CD4-positive, alpha-beta T cell treated with Interleukin-4 for 1 hour (primary cell): ENCODE measurements at places on chromosomes 5 and 9.

- DNase-seq = no peak
Measured at GRCh38 chr5:35919191-35919590, 19.2 kb downstream of the CAPSL start.

DNA sequence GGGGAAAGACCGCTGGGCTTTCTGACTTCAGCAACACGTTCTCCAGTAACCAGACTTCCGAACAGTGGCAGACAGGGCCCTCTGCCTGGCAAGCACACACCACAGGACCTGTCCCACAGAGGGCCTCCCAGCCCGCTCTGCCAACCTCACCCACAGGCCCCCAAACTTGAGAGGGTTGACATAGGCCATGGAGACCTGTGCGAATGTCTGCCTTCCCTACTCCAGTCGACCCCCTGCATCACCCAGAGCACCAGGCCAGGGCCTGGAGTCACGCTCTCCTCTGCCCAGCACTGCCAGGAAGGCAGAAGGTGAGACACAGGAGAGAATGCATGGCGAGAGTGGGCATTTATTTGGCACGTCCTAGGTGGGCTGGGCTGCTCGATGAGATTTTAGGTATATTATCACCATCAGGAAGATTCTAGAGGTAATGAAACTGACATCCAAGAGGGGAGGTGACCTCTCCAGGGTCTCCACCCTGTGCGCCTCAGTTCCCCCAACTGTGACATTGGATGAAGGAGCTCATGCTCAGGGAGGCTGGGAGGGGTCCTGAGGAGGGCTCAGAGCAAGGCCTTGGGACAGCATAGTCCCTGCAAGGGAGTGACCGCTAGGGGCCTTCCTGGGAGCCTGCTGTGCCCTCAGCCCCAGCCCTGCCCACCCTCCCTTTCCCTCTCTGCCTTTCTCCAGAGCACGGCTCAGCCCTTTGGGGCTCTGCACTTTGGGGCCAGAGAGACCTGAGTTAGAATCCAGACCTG, 54.9 kb downstream of the DUSP1 start:
- no peak for DNase-seq

- DNase-seq = peak; percentile 54
Measured at GRCh38 chr5:122702524-122702875, 72.4 kb upstream of the SNX2 start.

DNA sequence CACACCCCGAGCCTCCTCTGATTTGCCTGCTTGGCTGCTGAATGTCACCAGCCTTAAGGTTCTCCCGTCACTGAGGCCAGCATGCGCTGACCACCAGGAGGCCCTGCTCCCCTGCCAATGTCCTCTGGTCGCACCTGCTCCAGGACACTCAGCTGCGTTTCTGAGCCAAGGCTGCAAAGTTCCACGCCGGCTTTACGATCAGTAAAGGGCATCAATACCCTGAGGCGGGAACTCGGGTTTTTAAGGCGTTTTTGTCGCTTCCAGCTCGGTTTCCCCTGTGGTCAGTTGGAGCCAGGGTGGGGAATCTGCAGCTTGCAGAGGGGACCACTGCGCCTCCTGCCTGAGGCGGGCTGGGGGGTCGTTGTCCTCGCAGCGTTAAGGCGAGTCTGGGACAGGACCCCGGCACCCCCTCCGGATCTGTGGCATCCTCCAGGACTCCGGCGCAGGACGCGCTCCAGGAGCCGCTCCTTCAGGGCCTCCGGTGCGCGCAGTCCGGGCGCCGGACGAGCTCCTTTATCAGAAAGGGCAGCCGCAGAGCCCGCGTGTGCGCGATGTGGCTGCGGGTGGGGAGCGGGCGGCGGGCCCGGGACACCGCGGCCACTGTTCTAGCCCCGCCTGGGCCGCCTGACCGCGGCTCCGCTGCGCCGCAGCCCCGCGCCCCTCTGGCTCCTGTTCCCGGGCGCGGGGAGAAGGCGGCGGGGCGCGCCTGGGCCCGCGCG, 24.1 kb upstream of the FLT4 start:
- DNase-seq = no peak

DNA sequence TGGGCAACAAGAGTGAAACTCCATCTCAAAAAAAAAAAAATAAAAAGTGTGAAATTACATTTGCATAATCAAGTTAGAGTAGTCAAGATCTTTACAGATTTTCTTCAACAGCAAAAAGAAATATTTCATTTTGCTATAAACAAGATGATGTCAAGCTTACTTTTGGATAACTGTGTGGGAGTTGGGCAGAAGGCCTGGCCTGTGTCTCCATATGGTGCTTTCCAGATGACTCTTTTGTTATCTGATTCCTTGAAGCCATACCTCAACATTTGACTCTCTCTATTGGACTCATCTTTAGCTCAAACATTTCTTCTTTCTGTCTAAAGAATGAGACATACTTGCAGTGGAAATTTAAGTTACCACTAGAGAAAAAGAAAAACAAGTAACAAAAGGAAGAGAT, 246.8 kb downstream of the MSX2 start:
- DNase-seq = no peak

DNA sequence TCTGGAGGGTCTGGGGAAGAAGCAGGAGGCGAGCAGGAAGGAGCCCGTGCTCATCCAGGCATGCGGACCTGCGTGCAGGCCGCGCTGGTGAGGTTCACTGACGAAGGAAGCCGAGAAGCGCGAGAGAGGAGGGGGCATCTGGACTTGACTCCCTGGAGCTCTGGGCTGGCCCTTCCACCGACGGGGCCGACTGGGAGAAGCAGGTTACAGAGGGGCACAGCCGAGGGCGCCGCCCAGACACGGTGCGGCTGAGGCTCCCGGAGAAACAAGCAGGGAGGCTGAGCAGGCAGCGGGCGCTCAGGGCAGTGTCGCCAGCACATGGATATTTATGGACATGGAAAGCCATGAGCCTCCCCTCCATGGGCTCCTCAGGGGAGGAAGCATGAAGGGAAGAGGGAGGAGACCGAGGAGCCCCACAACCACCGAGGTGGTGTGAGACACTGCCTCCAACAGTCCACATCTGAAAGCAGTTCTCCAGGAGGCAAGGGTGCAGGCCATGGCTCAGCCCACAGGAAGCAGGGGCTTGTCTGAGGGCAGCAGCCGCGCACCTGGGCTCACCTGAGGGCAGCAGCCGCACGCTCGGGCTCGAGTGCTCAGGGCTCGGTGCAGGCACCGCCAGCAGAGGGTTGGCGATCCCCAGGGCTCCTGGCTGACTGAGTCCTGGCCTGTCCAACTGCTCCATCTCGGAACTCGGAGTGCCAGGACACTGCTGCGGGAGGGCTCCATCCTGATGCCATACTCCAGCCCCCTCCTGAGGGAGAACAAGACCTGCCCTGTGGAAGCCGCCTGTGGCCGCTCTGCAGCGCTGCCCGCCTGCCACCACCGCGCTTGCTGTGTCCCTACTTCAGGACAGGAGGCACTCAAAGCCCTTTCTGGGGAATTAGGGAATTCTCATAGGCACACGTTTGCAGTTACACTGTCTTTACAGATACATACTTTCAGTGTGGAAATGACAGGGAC, 15.7 kb upstream of the INPP5E start:
- DNase-seq = no peak

GRCh38 chr5:58775701-58776262, 192.9 kb downstream of the RAB3C start:
- DNase-seq = no peak

GRCh38 chr9:127722055-127722745, 6.3 kb downstream of the TTC16 start:
- DNase-seq = no peak

DNA sequence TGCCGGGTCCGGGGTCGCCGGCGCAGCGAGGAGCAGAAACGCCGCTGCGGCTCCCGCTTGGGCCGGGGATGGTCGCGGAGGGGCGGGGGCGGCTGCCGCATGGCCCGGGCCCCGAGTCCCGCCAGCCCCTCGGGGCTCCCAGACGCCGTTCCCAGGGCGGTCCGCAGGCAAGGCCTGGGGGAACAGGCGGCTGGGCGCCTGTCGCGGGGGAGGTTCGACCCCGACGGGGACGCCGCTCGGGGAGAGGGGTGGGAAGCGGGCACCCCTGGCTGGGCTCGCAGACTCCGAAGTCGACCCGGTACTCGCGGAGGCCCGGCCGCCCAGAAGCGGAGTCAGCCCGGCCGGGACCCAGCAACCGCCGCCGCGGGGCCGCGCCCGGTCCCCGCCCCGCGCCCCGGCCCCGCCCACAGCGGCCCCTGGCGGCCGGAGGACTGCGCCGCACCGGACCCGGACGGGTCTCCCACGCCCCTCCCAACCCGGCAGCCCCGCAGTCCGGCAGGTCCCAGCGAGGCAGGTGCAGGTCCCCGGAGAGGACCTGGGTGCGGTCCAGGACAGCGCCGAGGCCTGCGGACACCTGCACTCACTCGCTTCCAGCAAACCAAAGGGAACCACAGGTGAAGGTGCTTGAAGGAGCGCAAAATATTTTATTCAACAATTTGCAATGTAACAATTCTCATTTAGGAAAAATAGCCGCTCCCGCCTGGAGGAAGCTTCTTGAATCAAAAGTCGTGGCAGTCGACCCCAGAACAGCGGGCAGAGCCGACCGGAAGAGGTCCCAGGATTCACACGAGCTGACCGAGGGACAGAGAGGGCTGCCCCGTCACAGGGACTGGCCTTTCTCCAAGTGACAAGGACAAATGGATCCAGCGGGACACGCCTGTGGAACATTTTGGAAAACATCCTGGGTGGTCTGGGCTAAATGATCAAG, at the start of gene INPP5E:
Gene INPP5E (minus strand): TSS at position 365 of the 928 bp plus-strand sequence. CDS start 426 bp downstream, outside the sequence.
- peak; percentile 76 for DNase-seq

- DNase-seq = no peak
Measured at GRCh38 chr5:171431251-171431777, 11.9 kb downstream of the FGF18 start.
